ENCODE measurements at places on chromosomes 1 and 21.
A peak's percentile ranks its signal among the peaks of the same experiment; 100 is the strongest.

DNA sequence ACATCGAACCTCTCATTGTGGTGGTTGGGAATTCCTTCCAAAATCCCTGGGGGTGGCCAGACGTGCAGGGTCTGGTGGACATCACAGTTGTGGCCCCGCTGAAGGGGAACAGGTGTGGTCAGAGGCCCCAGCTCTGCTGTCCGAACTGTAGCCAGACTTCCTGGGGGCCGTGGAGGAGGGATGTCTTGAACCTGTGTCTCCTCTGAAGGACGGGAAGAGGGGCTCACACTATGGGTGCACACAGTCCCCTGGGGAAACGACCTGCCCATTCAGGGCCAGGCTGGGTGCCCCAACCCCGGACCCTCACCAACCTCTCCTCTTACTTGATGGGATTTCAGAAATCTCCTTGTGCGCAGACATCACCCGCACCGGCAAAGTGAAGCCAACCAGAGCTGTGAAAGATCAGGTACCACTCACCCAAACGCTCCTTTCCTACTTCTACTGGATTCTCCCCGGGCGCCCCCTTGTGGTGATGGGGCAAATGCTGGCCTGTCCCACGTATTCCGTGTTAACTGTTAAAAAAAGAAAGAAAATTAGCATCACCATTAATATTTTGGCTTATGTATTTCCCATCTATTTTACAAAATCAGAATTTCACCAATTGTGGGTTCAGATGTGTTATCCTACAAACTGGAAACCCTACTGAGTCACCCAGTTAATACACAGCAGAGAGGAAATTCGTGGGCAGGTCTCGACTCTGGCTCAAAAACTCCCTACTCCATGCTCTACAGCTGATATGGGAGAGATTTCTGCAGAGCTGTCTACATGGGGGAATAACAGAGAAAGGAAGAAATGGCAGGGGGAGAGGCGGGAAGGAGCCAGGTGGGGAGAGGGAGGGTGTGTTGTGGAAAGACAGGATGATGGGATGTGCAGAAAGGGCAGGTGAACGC is 28.1 kb downstream of the PADI4 start:
- DNase-seq = no peak

DNA sequence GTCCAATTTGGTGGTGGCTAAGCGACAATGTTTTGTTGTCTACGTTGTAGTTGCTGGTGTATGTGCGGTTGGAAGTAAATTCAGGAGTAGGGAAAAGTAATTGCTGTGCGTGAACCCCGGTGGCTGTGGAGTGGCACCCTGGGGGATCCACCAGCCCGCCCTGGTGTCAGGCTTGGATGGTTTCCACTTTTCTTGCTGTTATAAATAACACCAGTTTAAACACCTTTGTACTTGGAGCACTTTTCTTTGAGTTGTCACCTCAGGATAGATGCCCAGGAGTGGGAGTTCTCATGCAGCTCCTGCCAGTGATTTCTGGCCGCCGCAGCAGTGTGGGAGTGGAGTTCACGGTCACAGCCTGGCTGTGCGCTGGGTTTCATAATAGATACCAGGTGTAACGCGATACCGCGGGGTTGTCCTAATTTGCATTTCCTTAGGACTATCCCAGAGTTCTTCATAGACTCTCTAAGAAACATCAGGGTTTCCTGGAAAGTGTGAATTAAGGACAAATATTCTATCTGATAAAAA is 12.8 kb upstream of the TMEM200B start:
- no peak for DNase-seq

DNA sequence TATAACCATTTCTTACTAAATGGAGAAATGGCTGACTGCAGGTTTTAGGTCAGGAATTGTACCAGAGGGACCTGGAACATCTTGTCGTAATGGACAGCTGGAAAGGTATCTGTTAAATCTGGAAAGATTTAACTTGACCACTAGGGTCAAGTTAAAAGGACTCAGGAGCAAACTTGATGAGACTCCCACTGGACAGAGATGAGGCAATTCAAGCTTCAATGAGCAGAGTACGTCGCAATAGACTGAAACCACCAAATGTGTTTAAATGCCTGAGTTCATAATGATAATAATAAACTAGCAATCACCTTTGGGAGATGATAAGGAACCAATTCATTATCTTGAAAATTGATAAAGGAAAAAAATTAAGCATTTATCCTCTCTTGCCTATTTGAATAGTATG is 8.7 kb downstream of the IFNLR1 start:
- no peak for DNase-seq

DNA sequence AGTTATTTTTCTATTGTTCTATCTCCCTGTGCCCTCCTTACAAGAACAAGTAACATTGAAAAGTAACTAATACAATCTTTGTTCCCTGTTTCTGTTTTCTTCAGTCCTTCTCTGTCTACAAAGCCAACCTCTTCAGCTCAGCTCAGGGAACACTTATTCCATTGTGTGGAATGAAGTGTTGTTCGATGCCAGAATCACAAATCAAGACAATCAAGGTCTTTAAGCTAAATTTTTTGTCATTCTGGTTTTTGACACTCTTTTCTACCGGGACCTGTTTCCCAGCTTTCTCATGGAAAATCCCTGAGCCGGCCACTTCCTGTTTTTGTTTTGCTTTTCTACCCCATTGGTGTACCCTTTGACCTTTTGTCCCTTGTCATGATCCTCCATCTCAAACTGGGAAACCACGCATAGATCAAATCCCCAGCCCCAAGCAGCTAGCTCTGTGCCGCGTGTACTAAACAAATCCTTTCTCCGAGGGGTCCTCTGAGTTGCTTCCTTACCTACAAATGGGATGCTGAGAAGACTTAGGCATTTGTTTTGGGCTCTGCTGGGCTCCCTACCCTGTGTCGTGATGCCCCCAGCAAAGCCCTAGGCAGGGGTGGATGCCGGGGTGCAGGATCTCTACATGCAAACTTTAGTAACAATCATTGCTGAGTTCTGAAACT is 141.8 kb downstream of the TOMM20 start:
- DNase-seq = no peak

GRCh38 chr1:12450756-12451559 is 167.1 kb downstream of the DHRS3 start:
- DNase-seq = no peak

GRCh38 chr1:201640624-201641023 is 101.7 kb downstream of the NAV1 start:
- DNase-seq = no peak

DNA sequence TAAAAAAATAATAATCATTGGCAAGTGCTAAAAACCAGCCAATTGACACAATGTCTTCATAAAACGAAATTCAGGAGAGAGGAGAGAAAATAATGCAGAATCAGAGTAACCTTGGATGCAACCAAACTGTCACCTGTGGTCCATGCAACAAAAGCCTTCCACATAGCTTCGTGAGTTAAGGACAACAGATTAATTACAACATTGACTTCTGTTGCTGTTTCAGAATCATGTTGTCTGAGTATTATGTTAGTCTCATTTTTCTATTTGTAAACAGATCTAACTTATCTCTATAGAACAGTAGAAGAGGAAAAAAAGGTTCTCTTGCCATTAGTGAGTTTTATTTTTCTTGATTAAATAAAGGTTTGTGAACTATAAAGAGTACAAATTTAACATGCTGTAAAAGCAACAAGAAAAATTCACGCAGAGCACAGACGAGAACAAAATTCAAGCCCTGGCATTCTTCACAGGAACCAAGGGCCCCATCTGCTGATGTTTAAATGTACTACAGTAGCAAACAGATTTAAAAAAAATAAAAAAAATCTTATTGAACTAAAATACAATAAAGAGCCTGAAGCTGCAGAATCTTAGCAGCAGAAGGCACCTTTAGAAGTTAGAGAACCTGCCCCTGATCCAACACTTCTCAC is 381.1 kb upstream of the PKN2 start:
- no peak for DNase-seq

DNA sequence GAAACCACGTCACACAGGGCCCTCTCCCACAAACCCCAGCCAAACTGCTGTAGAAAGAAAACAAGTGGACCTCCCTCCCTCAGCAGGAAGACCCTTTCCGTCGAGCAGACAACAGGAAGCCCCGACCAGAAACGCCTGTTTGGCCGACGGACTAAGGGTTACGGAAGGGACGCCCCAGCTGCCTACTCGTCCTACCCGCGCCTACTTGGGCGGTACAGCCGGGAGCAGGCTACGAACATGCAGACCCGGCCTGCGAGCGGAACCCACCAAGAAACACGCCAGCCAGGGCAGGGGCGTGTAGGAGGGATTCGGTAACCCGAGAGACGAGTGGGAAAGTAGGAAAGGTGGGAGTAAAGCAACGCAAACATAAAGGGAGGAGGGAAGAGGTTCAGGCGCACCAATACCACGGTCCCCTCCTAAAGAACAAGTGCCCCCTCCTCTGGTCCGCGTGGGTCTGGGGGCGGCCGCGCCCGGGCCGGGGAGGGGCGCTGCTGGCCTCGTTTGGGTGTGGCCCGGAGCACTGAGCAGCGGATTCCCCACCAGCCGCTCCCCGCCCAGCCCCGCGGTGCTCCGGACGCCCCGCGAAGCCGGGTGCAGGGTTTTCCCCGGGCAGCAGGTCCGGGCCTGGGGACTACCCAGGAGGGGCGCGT is 450 bp downstream of the S100A10 start:
- no peak for DNase-seq

GRCh38 chr21:45335761-45336534 is 48.3 kb upstream of the POFUT2 start:
- no peak for DNase-seq

- peak; percentile 33 for DNase-seq
These were observed at the start of gene TRAF5 for GRCh38 chr1:211326528-211327345. TRAF5 (plus strand) TSS chr1:211326833; CDS start chr1:211353240, 26,407 bp downstream.

DNA sequence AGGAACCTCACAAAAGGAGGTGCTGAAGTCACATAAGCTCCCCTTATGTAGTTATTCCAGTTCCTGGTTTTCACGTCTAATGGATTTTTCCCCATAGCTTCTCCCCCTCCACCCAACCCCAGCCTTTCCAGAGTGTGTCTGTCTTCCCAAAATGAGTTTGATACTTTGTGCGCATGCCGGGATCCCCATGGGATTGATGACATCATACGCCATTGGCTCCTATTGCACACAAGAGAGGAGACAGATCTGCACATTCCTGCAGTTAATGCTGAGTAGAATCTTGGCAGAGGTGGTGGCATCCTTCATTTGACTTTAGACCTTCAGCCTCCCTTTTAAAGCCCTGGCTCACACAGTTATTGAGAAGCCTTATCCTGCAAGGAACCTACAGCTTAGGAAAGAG is 71.4 kb downstream of the DDR2 start:
- no peak for DNase-seq

Measured in hippocampal formation (tissue), 2 donors.